ENCODE measurements at places on chromosomes 3 and 15.

GRCh38 chr3:142802891-142803290 lies 79.1 kb downstream of the TRPC1 start:
- DNase-seq, result no peak

DNA sequence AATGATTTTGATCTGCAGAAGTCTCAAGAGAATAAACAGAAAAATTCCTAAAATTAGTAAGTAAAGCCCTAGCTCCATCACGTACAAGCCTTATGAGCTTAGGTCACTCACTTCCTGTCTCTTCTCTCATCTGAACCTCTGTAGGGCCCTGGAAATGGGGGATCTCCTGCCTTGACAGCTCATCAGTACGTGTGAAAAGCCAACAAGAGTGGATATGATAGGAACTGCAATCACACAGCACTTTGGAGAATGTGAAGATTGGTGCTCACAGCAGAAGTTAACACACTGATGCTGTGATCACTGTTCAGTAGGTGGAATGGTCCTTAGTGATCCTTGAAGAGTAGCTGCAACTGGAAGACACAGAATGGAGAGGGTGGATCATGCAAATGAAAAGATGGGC lies 27.8 kb upstream of the ALDH1L1 start:
- DNase-seq, result no peak

GRCh38 chr3:120798346-120798745 lies 55.8 kb downstream of the GTF2E1 start:
- no peak for DNase-seq

DNA sequence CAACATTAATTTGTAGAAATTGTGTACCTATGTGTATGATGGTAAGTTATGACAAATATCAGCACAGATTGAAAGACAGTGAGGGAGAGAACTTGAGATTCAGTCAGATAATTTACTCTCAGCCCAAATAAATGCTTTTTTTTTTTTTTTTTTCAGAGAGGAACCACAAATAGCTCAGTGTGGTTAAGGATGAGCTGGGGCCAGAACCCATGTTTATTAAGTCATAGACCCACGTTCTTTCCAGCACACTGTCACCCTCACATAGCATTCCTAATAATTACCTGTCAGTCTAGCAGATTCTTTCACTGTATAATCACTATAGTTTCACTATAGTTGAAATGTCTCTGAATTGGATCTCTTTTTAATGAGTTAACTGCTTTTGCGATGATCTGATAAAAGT lies 246.1 kb downstream of the ZIC1 start:
- no peak for DNase-seq

DNA sequence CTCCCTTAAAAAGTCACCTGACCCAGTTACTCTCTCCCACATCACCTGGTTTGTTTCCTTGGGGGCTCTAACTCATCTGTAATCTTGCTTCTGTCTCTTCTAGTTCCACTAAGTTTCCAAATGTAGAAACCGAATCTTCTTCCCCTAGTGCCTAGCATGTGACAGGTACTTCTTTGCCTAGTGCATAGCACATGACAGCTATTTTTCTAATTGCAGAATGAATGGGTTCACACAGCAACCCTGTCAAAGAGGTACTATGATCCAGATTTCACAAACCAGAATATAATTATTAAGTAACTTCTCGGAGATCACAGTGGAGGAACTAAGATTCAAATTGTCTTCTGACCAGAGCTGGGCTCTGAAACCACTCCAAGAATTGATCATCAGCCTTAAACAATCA lies 7.4 kb downstream of the DPH3 start:
- no peak for DNase-seq

GRCh38 chr3:142115867-142116668 lies 33.3 kb downstream of the TFDP2 start:
- no peak for DNase-seq

DNA sequence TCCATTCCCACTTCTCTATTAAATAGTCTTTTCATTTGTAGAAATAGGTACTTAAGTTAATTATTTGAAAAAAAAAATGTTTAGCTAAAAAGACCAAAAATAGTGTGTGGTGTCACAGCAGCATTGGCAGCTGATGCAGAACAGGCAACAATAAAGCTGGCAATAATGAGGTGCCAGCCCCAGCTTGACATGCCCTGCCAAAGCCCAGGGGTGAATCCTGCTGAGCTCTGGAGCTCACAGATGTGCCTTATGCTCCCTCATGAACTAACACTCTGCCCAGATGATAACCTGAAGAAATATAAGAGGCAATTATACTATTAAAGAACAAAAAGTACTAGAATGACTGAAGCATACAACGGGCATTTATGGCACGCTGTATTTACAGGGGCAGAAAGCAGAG lies 63.8 kb downstream of the IGSF11 start:
- no peak for DNase-seq
